ENCODE measurements at places on chromosomes 1 and 21.
A peak's percentile ranks its signal among the peaks of the same experiment; 100 is the strongest.

DNA sequence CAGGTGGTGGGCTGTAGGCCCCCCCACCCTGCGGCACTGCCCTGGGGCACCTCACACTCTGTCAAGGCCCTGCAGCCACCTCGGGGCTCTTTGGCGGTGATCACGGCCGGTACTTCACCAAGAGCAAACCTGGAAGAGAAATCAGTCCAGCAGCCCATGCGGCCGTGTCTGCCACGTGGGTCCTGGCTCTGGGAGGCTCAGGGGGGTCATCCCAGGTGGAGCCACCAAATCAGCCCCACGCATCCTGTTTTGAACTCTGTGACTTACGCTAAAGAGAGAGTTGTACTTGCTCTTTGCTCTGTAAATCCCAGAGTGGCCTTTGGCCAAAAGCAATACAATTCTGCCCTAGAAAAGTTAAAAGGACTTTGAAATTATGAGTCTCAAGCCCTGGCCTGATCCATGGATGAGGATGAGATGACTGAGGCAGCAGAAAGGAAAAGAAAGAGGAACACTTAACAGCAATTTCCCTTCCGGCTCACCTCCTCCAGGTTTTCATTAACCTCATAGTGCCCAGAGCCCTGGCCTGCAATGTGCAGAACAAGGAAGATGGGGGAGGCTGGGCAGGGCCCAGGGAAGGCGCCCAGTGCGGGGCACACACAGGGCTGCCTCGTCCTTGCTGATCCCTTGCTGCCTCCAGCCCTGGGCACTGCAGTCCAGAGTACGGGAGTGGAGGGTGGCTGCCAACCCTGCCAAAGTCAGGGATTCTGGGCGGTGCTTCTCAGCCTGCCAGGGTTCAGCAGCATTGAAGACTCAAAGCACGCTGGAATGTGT is 337.0 kb downstream of the MATN1 start:
- DNase-seq, result no peak

GRCh38 chr1:30756545-30757351 is 826 bp downstream of the LAPTM5 start:
- no peak for DNase-seq

GRCh38 chr21:42649122-42650032 is 4.0 kb upstream of the PDE9A start:
- DNase-seq, result no peak

- no peak for DNase-seq
Observed at GRCh38 chr1:167658574-167659328, 28.7 kb downstream of the RCSD1 start.

DNA sequence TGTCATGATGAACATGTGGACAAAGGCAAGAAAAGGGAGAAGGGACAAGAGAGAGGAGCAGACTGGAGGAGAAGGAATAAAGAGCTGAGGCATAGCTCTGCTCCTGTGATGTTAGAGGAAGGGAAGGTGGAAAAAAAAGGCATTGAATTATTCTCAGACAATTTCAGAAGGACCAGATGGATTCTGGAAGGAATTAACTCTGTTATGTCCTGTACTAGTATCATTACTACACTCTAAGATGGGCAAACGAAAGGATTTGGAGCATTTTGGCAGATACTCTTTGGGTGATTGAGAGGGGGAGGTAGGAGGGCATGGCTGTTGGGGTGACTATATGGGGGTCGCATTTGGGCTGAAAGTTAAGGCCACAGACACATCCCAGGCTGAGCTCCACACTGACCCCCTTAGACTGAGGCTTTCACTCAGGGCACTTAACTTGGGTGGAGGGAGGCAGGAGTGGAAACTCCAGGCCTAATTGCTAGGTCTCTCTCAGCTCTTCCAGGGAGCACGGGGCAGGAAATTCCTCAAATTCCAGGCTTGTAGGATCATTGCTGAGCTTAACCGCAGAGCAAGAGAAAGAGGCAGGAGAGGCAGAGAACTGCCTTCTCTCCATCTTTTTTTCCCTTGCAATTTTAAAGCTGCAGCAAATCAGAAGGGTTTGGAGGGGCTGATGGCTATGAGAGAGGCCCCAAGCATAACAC is 25.9 kb downstream of the KIRREL1 start:
- peak; percentile 56 for DNase-seq

GRCh38 chr1:110927484-110928075 is 36.1 kb downstream of the LRIF1 start:
- DNase-seq, result no peak

- DNase-seq, result no peak
Observed at GRCh38 chr1:177848577-177848976, 121.3 kb downstream of the SEC16B start.

- peak; percentile 45 for DNase-seq
Observed at GRCh38 chr1:19006000-19006399, 49.5 kb upstream of the IFFO2 start.

GRCh38 chr1:38061883-38062328 is 15.3 kb upstream of the POU3F1 start:
- DNase-seq, result no peak

GRCh38 chr21:35850542-35851103 is 209.7 kb downstream of the SETD4 start:
- no peak for DNase-seq

- DNase-seq, result no peak
Observed at GRCh38 chr1:97089173-97089572, 367.6 kb downstream of the PTBP2 start.

GRCh38 chr1:234839663-234840062 is 229.7 kb upstream of the IRF2BP2 start:
- no peak for DNase-seq

DNA sequence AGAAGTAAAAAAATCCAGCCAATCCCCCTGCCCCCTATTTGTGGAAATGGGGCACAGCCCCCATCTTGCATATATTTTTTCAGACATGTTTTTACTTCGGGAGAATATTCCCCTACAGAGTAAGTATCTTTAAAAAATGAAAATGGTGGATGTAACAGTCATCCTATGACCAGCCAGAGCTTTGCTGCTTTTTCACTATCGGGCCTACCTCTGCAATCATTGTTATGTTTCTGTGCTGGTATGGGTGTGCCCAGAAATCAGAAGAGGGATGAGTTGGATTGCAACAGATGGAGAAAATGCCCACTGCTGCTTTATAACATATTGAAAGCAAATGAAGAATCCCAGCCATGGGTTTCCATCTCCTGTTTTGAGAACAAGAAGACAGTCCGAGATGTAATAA is 2.9 kb downstream of the CD247 start:
- DNase-seq, result no peak

DNA sequence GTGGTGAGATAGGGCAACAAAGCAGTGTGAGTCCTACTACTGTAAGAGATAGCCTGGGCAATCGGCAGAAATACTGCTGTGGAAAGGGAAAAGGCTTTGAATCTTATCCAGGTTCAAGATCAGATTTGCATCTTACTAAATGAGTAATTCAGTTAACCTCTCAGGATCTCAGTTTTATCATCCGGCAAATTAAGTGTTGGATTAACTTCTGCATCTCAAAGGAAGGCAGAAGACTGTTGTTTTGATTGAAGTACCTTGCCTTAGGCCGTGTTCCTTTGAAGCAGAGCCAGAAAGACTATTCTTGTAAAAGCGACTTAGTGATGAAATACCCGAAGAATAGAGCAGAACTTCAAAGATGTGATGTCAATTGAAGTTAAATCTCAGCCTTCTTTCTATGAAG is 612.9 kb upstream of the USP24 start:
- DNase-seq, result no peak
